ENCODE measurements at places on chromosomes 16 and 17.

DNA sequence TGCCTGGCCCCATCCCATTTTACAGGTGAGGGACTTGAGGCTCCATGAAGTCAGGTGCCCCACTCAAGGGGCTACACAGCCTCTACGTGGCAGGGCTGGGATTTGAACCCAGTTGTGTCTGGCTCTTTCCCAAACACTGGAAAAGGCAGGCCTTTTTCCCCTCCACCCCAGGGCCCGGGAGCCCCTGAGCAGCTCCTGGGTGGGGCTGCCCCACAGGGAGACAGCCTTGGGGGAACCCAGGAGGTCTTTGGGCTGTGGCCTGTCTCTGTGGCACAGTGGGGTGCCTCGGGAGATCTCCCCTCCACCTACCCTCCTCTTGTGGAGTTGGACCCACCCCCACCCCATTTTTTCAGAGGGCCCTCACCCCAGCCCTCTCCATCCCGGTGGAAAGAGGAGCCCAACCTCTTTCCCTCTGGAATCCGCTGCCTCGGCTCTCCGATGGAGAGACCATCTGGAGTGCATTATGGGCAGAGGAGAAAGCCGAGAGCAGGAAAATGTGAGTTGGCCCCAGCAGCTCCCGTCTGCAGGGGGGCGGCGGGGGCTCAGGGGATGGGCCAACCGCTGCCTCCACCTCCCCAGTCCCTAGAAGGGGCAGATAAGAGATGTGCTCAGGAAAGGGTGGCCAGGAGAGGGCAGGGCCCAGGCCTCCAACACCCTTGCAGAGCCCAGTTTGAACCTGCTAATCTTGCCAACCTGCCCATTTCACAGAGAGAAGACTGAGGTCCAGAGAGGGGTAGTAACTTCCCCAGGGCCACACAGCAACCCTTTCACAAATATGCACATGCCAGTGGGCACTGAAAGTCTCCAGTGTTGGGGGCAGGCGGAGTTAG, 15.4 kb upstream of the TMEM92 start:
- DNase-seq = no peak

DNA sequence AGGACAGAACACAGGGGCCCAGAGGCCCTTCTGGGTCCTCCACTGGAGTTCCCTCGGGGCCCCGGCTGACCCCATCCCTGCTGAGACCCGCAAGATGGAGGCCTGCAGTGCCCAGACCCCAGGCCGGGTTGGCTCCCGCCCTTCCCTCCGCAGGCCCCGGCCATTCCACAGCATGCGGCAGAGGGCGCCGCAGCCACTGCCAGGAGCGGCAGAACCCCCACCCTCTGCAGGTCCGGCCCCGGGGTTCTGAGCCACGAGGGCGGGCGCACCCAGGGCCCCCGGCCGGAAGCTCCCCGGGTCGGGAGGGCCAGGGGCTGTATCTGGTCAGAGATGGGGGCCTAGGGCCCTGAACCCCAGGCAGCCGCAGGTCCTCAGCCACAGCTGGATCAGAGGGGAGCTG, 2.4 kb upstream of the PERCC1 start:
- no peak for DNase-seq

DNA sequence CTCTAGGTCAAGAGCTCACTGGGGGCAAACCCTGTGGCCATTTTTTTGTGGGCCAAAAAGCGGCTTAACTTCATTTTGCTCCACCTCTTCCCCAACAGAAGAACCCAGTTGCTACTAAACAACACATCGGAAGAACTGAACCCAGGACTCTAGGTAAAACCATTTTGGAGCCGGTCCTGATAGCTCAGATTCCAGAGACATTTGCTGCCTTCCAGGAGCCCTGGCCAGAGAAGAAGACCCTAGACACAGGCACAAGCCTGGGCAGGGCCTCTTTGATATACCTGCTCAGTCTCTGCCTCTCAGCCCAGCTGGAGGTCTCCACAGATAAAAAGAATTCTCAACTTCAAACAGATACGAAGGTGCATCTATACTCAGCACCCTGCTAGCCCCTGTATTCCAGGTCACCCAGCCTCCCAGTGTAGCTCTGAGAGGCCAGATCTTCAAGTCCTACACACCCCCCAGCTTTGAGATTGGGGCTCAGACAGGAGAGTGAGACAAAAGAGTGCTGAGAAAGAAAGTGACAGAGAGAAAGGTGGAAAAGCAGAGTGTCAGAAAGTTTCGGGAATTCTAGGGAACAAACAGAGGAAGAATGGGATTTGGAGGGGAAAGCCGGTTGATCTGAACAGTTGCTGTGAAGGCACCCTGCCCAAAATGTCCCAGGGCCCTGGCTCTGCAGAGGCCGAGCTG, 6.6 kb upstream of the HOXB9 start:
- no peak for DNase-seq

GRCh38 chr17:45246861-45247428, 14.9 kb downstream of the SPATA32 start:
- DNase-seq = peak; percentile 83

DNA sequence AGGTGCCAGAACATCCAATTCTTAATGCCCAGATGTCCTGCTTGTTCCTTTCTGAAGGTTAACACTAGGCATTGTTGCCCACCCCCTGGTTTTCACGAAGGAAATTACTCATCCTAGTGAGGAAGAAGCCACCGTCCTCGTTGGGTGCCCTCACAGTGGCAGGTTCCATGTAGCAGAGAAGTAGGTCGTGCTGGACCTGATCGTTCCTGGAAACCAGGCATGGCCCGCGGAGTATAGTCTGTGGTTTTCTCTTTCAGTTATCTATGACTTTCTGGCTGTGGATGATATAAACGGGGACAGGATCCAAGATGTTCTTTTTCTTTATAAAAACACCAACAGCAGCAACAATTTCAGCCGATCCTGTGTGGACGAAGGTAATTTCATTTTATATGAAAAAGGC, 16.5 kb downstream of the RGS11 start:
- no peak for DNase-seq

GRCh38 chr16:55323637-55324271, at the start of gene IRX6:
Gene IRX6 (plus strand): TSS chr16:55324203. CDS start chr16:55325092, 889 bp downstream.
- no peak for DNase-seq

DNA sequence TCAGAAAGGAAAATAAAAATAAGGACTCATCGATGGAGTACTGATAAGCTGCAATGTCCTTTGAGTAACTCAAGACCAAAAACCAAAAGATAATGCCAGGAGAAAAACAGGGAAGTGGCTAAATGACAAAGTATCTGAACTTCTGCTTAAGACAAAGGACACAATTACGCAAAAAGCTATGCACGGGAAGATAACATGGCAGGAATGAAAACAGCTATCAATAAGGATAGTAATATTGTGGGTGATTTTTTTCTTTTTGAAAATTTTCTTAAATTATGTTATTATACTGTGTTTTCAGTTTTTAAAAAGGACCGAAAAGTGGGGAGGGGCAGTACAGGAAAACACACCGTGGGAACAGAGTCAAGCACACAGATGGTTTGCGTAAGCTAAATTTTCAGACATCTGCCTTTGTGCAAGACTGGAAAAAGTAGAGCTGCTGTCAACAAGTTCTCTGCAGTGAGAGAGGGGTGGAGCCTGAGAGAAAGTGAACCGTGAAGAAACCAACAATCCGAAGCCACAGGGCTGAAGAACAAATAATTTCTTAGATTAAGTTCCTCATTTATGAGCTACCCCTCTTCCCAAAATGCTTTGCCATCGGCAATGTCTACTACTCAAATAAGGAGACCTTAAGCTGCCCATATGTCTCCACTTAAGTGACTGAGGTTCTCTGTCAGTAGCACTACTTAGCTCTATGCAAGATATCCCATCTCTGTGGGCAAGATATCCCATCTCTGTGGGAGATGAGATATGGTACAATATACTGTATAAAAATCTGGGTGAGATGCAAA, 99.9 kb upstream of the CORO6 start:
- peak; percentile 67 for DNase-seq

DNA sequence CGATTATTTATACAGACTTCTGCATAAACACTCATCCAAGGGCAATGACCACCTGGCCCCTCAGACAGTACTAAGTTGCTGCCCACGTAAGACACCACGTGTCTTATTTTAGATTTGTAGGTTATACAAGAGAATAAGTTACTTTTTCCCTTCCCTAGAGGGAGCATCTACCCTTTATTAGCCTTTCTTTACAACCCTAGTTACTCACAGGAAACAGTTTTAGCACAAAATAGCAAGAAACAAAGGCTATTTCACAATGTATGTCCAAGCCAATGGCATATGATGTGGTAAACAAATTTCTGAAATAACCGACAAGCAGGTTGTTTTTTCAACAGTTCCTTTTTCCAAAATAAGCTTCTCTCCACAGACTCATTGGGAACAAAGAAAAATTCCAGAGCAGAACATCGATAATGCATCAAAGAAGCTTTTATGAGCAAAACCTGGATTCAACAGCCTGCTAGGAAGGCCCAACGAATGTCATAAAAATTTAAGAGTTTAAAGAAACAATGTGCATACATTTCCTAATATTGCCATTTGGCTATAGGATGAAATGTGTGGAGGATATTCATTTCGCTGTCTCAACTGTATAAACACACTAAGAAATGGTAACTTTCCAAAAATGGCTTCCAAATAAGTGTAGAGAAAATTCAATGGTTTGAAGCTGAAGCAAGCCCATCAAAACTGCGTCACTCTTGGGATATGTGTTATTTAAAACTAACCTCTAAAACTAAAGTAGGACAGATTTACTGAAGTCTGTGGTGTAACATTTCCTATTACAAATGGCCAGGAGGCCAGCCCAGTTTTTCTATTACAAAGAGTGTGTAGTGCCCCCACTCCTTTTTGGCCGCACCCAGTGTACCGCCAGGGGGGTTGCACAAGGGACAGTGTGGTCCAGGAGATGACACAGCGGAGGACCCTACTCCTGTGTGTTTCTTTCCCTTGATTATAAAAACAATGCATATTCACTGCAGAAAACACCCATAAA, 50.4 kb upstream of the ERN1 start:
- DNase-seq = no peak

- no peak for DNase-seq
Measured at GRCh38 chr17:49197346-49197998, 12.9 kb downstream of the GNGT2 start.

DNA sequence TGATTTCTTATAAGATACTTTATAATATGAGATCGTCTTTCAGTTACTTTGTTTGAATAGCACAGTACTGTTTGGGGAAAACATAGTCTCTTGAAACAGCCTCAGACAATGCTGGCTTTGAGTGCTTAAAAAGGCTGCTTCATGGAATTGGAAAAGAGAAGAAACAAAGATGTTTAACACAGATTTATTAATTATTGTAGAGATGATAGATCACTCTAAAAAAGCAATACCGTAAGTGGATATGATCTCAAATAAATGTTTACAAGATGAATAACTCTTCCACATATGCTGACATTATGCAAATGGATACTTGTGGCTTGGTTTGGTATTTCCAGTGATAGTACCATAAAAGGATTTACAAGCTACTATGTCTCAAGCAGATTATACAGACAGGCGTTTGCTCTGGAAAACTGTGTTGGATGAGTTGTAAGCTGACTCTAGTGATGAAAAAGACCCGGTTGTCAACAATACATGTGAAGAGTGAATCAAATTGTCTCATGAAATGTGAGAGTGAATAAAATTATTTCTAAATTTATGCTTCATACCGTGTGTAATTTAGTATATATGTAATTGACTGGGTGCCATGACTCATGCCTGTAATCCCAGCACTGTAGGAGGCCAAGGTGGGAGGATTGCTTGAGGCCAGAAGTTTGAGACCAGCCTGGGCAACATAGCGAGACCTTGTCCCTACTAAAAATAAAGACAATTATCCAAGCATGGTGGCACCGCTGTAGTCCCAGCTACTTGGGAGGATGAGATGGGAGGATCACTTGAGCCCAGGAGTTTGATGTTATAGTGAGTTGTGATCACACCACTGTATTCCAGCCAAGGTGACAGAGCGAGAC, 105.4 kb downstream of the FTO start:
- no peak for DNase-seq

- no peak for DNase-seq
Measured at GRCh38 chr17:78973196-78973595, 6.5 kb downstream of the LGALS3BP start.

- DNase-seq = no peak
Measured at GRCh38 chr16:7148606-7149005, 184.0 kb upstream of the RBFOX1 start.

DNA sequence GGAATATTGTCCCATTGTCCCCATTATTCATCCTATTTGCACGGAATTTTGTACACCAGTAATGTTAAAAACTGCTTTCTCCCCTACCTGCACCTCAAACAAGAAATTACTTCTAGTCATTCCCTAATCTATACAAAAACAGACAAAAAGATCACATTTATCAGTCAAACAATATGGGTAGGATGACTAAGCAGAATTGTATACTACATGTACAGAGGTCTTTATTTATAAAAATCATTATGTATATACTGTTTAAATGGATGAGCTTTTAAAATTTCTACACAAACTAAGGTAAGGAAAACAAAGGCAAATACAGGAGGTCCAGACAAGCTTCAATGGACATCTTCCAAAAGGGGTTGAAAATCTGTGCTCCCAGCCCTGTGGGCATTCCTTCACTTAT, 137.7 kb downstream of the CEP112 start:
- no peak for DNase-seq

DNA sequence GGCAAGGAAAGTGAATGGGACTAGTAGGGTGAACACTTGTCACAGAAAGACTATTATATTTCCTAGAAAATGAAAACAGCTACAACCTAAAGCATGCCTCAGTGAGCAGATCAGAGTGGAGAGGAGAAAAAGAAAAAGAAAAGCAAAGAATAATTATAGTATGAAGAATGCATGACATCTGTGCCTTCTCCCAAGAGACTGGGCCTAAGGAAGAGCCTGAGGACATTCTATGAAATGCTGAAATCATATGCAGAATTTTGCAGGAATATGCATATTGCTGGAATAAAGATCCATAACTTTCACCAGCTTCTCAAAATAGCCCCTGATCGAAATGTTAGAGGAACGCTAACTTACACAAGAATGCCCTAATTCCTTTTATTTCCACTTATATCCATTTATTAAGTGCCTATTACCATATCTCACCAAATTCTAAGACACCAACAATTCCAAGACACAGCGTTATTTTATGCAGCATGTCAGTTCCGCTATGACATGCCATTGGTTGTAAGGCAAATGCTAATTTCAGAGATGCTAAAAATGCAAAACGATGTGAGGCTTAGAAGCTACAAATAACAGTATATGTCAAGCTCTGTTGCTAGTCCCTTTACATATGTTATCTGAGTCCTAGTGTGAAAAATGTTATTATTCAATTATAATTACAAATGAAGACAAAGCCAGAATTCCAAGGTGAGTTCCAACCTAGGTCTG, 171.0 kb downstream of the SLC39A11 start:
- no peak for DNase-seq

DNA sequence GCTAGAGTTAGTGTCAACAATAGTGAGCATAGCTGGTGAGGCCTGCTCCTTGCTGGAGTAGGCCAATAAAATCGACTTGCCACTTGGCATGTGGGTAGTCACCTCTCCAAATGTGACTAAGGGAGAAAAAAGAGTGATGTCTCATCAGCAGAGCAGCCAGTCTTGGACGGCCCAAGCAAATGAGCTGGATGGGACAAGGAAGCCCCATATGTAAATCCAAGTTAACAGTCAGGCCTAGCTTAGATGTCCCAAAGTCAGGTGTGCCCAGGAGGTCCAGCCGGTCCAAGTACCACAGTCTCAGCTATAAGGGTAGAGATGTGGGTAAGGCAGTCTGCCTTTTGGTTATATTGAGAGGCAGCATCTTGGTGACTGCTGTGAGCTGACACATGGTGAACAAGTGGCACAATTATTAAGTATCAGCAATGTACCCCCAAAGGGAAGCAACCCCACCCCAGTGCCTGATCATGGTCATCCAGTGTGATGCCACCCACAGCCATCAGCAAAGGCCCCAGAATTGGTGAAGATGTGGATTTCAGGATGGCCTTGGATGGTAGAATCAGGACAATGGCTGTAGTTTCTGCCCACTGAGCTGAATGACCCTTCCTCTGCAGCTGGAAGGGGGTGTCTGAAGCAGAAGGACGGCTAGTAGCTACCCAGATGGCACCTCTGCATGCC, 83.4 kb downstream of the TNFRSF13B start:
- no peak for DNase-seq
